Epithelial cell of esophagus (primary cell): ENCODE measurements at places on chromosomes 3 and 15.

DNA sequence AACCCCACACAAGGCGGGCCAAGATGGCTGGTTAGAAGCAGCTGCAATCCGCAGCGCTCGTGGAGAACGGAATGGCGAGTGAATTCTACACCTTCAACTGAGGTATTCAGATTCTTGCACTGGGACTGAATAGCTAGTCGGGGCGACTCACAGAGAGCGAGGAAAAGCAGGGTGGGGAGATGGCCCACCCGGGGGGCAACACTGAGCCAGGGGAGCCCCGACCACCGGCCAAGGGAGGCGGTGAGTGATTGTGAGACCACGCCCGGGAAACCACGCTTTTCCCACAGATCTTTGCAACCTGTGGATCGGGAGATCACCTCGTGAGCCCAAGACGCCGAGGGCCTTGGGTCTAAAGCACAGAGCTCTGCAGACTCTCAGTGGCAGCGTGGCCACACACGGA is 28.3 kb downstream of the GNB5 start:
- no peak for DNase-seq

DNA sequence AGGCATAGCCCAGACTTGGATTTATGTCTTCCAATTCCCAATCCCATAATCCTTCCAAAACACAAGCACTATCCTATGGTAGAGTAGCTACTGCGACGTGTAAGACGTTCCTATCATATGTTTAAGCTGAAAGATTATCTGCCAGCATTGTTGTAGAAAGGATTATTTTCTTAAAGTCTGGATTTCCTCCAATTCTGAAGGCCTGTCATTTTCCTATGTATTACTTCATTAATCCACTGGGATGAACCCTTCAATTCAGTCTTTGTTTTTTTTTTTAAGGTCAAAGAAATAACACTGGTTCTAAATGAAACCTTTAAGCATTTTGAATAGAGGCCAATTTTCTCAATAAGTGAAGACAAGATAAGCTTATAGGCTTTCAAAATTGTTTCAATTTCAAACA is 289.0 kb downstream of the SLC9A9 start:
- DNase-seq = no peak

- no peak for DNase-seq
Observed at GRCh38 chr15:91408476-91409076, 308.5 kb downstream of the SV2B start.

GRCh38 chr15:45279024-45279698 is 27.1 kb downstream of the SLC28A2 start:
- peak; percentile 99 for DNase-seq

GRCh38 chr15:39925112-39925842 is 5.2 kb upstream of the GPR176 start:
- DNase-seq = peak; percentile 60

- DNase-seq = peak; percentile 78
Observed at GRCh38 chr3:153768561-153769469, 352.4 kb upstream of the ARHGEF26 start.

- DNase-seq = peak; percentile 71
Observed at GRCh38 chr3:175002732-175003143, 143.6 kb downstream of the NAALADL2 start.

DNA sequence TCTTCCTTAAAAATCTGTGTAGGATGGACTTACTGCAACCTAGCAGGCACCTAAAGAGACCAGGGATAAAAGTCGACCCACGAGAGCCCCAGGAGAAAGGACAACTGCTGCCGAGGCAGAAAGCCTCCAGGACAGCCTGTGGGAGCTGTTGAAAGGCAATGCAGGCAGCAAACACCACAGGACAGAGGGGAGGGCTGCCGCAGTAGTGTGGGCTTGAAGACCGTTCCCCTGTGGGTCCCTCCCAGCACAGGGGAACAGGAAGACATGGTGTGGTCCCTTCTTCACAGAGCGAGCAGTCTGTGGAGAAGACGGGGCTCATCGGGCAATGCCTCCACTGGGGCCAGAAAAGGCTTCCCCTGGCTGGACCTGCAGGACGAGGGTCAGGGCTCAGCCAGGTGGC is 58.5 kb upstream of the GATA2 start:
- no peak for DNase-seq

DNA sequence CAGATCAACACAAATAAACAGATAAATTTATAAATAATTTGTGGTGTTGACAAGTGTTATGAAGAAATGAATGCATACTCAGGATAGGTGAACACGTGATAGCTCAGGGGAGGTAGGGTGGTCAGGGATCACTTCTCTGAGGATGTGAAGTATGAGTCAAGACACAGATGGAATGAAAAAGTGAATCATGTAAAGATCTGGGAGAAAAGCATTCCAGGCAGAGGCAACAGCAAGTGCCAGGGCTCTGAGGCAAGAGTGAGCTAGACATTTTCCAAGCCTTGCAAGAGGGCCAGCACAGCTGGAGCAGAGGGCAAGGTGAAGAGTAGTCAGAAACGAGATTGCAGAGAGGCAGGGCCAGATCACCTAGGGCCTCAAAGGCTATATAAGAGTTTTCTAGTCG is 177.8 kb downstream of the WNT5A start:
- no peak for DNase-seq

DNA sequence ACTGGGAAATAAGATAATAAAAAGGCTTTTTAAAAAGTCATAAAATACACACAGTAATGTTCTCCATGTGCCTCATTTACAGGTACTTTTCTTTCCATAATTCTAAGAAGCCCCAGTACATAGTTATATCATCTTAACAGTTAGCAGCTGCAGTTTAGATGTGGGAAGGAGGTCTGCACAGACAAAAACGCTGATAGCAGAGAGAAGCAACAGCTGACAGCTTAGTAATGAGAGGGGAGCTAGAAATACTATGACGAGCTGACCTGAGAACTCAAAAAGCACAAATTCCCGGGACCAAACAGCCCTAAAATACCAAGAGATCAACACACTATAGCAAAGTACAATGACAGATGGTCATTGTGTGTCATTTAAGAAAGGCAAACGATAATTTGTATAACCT is 36.7 kb upstream of the ARHGEF3 start:
- DNase-seq = no peak

- no peak for DNase-seq
Observed at GRCh38 chr3:17554078-17554477, 188.4 kb downstream of the TBC1D5 start.

- DNase-seq = no peak
Observed at GRCh38 chr3:115226844-115227445, 79.9 kb upstream of the ZBTB20 start.

DNA sequence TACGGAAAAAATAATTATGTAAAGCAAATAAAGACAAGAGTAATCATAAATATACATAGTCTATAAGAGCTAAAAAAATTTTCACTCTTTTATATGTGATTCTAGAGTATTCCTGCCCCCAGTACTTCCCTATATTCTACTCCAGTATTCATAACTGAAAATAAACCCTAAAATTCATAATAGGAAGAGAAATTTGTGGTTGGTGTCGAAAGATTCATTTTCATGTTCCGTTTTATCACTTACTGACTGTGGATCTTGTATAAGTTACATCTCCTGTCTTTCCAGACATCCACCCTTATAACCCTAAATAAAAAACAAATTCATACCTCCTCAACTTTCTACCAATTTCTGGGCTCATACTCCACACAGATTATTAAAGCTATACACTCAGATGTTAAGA is 16.0 kb upstream of the MBNL1 start:
- DNase-seq = no peak

DNA sequence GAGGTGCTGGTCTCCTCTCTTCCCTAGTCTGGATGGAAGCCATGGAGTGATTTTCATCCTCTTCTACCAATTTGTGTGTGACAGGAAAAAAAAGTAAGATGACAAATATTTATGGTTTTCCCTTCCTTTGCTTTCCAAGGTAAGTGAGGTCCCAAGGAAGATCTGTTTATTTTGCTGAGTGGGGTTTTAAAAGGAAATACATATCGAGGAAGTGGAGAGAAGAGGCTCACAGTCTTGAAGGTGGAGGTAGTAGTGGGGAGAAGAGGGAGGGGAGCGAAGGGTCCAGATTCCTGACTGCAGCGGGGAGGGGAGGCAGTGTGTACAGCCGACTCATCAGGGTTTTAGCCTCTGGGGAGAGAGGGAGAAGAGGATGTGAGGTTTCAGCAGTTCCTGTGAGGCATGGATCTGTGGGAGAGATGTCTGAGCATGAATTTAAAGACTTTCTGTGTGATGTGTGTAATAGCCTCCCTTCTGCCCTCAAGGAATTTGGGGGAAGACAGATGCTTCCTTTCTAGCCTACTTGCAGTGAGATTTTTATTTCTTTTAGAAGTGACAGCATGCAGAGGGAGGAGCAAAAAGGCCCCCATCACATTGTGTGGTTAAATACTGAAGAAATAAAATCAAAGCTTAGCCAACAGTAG is 272.4 kb downstream of the THRB start:
- peak; percentile 80 for DNase-seq
